Inflammatory macrophage (primary cell): ENCODE measurements at places on chromosomes 5 and 9.

- DNase-seq, result no peak
These were observed 256.5 kb upstream of the CLINT1 start for GRCh38 chr5:158115468-158115867.

GRCh38 chr9:111001526-111001925 lies 36.7 kb downstream of the LPAR1 start:
- peak; percentile 4 for DNase-seq

DNA sequence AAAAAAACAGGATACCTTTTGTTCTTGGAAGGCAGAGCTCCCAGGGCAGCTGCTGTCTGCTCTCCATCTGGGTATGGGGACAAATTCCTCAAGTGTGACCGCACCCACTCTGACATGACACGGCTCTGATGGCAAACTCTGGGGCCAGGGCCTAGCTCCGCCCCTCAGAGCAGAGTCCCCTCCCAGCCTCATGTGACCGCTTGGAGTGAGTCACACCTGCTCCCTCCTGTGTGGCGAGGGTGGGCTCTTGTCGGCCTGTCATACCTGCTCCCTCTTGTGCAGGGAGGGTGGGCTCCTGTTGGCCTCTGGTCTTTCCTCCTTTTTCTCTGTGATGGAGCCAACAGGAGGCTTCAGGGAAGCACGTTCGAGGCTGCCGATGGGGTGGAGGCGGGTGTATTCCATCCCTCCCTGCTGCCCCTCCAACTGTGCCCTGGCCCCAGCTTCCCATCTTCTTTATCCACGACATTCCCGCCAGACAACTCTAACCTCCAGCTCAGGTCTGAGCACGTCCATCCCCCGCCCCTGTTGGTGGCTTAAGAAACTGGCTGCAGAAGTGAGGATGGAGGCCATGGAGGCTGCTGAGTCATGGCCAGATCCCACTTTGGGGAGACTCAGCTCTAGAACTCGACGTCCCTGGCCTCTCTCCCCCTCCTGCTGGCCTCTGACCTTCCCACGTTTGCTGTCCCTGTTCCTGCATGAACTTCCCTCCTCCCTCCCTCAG lies 65.3 kb downstream of the OLFM1 start:
- no peak for DNase-seq

- no peak for DNase-seq
These were observed 25.6 kb downstream of the ZNF474 start for GRCh38 chr5:122154910-122155309.

DNA sequence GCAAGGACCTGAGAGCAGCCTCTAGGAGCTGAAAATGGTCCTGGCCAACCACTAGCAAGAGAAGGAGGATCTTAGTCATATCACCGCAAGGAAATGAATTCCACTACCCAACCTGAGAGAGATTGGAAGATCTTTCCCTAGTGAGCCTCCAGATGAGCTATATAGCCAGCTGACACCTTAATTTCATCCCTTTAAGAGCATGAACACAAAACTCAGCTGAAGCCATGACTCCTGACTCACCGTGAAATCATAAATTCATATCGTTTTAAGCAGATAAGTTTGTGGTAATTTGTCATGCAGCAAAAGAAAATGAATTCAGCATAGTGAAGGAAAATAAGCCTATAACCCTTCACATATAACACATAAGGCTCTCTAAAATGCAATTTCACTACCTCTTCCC lies 23.5 kb downstream of the MAPKAP1 start:
- DNase-seq, result no peak

- DNase-seq, result no peak
These were observed 21.1 kb upstream of the ISCA1 start for GRCh38 chr9:86303316-86303975.

DNA sequence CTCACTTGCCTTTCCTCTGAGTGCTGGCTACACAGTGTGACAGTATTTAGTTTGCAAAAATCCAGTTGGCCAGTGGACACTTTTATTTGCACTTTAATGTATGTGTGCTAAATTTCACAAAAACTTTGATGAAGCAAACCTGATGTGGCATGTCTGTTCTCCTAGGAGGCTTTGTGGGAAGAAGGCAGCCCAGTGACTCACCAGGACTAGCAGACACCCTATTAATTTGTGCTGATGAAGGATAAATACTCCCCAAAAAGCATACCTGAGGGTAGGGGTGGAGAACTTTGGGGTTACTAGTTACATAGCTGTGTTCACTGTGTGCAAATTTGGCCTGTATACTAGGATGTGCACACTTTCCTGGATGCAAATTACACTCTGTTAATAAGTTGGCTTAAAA lies 39.3 kb upstream of the IPPK start:
- DNase-seq, result no peak

GRCh38 chr5:39946356-39947045 lies 521.7 kb upstream of the DAB2 start:
- DNase-seq, result peak; percentile 60

- no peak for DNase-seq
These were observed 114.4 kb downstream of the DOCK2 start for GRCh38 chr5:169751490-169751889.

- no peak for DNase-seq
These were observed 513.9 kb downstream of the MAN2A1 start for GRCh38 chr5:110203661-110204060.

DNA sequence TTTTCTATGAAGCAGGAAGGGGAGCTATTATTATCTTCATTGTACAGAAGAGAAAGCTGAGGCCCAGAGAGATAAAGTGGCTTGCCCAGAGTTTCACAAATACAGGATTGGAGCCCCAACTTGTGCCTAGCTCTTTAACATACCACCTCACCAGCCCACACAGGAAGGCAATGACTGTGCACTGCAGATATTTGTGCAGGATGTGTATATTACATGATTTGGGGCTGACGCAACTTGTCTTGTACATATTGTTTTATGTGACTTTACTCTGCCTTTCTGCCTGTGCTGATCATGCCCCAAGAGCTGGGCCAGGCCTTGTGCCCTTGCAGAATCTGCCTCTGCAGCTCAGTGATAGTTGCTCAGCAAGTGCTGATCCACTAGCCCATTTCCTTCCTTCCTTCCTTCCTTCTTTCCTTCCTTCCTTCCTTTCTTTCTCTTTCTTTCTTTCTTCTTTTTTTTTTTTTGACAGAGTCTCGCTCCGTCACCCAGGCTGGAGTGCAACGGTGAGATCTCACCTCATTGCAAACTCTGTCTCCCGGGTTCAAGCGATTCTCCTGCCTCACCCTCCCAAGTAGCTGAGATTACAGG lies 106.6 kb upstream of the TBCA start:
- peak; percentile 40 for DNase-seq

DNA sequence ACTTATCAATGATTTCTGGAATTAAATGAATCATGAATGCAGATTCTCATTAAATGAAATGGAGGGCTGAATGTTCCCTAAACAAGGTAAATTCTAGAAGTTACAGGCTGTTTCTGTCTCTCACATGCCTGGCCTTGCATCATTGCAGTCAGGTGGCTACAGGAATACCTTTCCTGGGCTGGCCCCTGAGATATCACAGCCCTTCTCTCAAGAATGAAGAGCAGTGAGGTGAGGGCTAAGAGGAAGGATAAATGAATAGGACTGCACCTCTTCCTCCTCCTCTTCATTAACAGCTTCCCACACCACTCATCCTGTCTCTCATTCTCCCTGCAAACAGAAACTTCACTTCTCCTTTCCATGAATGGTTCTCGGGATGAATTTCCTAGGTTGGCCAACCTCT lies 22.5 kb downstream of the ARHGEF28 start:
- DNase-seq, result no peak

DNA sequence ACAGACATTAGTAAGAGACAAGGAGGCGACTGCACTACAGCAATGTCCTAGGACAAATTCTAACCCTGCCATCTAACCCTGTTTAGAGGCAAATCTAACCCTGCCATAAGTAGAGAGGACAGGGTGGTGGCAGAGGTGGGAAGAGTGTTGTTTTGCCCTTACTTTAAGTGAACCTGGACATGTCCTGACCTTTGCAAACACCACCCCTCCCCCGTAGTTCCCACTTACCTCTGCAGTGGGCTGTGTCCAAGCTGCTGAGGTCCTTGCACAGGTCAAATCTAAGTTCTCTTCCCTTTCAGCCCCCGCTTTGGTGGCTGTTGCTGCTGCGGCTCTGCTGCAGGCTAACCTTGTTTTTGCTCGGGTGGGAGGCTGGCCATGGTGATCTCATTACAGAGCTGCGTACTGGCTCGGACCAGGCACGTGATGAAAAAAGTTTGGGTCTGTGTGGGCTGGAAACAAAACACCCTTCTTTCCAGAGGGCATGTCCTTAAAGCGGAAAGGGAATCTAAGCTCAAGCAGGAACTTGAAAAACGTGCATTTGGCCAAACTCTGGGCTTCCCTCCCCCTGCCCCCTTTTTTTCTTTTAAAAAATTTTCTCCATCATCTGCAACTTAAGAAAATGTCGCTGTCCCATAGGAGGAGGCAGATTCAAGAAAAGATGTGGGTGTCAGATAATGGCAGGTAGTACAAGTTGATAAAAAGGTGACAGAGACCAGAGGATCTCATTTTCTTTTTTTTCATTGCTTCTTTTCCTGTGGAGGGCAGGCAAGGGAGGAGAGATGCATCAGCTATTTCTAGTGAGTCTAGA lies at the start of gene FAXDC2:
Gene FAXDC2, minus strand, starts transcription at position 349 of the 808 bp plus-strand sequence. CDS start 12,425 bp downstream, outside the sequence.
- DNase-seq, result peak; percentile 93

DNA sequence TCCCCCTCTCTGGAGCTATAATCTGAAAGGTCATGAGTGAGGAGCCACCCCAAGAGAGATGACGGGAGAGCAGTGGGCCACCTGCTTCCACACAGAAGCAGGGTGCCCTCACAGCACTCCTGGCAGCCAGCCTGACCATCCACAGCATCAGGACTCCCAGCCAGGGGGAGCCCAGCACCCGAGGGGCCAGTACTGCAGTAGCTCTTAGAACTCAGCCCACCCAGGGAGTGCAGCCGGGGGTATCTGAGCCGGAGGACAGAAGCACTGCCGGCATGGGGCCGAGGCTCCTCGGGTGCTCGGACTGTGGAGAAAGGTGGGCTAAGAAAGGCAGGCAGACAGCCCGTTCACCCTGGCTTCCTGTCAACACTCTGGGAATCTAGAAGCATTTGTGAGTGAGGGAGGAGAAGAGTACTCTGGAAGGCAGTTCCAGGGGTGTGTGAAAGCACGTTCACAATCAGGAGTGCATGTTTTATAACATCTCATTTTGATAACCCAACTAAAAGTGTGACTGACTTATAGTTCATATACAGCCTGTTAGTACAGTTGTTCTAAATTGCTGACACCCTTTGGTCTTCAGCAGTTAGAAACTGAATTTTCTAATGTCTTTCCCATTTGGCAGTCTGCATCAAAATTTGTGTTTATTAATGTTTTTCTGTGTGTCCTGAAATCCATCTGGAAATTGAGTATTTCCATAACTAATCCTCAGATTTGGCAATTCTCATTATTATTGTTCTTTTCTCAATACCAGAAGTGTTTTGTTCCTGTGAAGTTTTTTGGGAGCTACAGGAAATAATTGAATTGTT lies 25.9 kb upstream of the ASPN start:
- no peak for DNase-seq

DNA sequence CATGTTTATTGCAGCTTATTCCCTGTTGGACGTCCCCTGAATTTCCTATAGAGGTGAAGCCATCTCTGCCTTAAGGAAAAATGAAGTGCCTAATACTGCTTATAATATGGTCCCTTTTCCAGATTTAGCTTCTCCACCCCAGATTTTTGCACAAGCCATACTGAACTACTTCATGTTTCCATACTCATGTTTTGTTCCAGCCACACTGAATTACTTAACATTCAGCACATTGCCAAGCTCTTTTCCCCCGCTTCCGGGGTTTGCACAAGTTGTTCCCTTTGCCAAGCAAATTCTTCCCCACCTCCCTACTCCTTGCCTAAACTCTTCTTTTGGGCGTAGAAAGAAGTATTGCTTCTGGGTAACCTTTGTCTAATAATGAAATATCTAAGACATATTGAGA lies 1.7 kb upstream of the CNTRL start:
- DNase-seq, result peak; percentile 89

GRCh38 chr9:116247791-116248374 lies 94.3 kb downstream of the PAPPA start:
- DNase-seq, result no peak

DNA sequence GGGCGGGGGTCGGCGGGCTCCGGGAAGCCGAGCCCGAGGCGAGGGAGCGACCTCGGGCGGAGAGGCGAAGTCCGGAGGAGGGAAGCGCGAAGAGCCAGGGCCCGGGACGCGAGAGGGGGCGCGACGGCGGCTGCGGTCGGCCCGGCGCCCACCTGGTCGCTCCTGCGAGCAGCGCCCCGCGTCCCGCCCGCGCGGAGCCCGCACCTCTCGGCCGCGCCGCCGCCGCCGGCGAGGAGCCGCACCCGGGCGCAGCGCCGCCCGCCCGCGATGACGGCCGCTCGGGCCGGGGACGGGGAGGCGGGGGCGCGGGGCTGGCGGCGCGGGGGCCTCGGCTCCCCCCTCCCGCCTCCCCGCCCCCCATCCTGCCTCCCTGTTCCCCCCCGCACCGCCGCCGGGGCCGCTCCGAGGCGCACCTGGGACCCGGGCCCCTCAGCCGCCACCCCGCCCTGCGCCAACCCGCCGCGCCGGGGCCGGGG lies 2.6 kb downstream of the NR5A1 start:
- DNase-seq, result no peak

- no peak for DNase-seq
These were observed 46.7 kb downstream of the UHRF2 start for GRCh38 chr9:6459718-6460117.

DNA sequence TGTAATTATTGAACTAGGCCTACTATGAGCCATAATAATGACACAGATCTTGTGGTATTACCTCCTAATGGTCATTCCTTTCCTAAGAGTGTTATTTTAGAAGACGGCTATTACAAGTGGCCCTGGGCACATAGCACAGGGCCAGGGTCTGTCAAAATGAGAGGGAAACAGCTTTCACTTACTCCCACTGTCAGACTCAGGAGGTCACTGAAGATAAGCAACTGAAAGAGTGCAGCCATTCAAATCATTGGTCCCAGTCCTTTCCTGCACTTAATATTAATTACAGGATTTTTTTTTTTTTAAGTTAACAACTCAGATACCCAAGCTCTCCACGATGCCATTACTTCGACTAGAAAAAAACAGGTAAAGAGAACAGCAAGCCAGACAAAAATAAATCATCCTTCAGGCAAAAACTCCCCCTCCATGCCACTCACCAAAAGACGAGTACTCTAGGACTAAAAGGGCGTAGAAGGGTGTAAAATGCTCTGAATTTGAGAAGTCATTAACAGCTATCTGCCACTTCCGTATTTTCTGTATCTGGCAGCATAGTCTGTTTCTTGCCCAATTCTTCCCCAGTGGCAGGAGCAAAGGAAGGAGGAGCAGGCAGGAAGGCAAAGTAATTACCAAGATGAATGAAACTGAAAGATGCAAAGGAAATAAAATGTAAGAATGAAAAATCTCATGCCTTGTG lies 87.4 kb downstream of the ZNF608 start:
- peak; percentile 77 for DNase-seq

GRCh38 chr5:168481330-168481788 lies 4.9 kb upstream of the RARS1 start:
- no peak for DNase-seq

DNA sequence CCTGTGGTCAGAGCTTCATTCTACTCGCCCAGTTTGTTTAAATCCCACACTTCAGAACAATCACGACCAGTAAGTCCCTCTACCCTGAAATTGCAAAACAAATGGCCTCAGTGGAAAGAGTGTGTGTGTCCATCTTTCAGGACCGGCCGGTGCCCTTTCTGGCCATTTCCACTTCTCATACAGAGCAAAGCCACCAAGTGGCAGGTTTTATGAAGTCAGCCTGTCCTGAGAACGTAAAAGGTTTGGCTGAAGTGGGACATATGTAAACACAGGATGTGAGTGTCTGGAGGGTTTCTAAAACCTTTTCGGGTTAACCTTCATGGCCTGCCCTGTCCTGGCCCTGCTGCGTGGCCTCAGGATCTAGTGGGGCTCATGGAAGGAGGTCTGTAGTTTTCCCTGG lies 24.7 kb downstream of the NXNL2 start:
- DNase-seq, result no peak
